ENCODE measurements at places on chromosomes 1 and 21. TPM values are rescaled to one million over a fixed set of nuclear protein-coding genes. Genes with fewer than 3 reads are reported as not detected.
A peak's percentile ranks its signal among the peaks of the same experiment; 100 is the strongest.

DNA sequence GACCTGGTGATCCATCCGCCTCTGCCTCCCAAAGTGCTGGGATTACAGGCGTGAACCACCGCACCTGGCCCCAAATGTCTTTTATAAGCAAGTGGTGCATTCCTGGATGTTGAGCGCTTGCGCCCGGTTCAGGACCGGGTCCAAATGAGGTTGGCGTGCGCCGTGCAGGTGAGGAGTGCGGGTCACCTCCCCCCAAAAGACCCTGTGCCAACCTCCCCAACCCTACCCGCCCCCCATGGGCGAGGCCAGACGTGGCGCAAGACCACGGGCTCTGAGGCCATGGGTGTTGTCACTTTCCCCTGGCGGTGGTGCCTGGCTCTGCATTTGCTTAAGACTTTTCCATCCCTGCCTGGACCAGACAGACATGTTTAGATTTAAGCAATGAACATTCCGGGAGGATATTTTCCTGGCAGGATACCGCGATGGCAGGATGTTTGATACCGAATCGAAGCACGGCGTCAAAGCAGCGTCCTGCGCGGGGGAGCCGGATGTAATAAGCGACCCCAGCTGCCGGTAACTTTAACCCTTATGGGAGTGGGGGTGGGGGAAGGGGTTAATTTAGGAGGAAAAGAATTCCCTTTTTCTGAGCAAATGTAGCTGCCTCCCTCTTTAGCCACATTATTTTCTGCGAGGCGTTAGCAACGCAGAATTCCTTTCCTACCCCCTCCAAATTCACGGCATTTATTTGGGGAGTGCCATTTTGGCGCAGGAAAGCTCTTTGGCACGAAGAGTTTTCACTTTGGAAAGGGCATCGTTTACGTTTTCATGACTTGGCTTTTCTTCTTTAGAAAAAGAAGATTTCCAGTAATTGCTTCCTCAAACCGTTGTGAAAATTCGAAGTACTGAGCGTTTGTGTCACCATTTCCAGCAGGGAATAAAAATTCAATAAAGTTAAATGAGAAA is 27.8 kb upstream of the RNF187 start:
- peaks cover 19% of the 10 kb centered on the region for H3K27me3 ChIP-seq
- no peak overlapping the region for H3K27ac ChIP-seq
- no peak for DNase-seq
- H3K36me3 ChIP-seq = no peaks in the 10 kb centered on the region
- peaks cover 31% of the 10 kb centered on the region for H3K4me1 ChIP-seq

GRCh38 chr1:184356891-184357290 is 29.9 kb upstream of the C1orf21 start:
- H3K4me3 ChIP-seq = no peak overlapping the region
- no peaks in the 10 kb centered on the region for H3K36me3 ChIP-seq
- no peaks in the 10 kb centered on the region for H3K27me3 ChIP-seq

DNA sequence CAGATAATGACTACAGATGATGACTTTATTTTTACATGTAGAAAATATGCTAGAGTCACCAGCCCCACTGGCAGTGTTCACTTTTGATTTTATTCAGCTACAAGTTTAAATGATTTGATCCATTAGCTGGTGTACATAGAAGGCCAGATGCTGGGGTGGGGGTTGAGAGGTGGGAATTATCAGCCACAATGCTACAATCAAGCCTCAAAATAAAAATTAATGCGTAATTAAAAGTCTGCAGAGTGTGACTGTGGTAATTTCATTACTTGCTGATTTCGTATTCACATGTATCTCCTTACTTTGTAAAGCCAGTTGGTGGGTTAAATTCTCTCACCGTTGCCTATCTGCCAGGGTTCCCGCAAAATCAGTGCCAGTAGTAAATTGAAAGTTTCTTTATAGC is 109.3 kb downstream of the GALNT2 start:
- no peaks in the 10 kb centered on the region for H3K36me3 ChIP-seq
- no peak overlapping the region for H3K27ac ChIP-seq
- H3K4me3 ChIP-seq = peak overlapping the region; percentile 64
- DNase-seq = no peak

DNA sequence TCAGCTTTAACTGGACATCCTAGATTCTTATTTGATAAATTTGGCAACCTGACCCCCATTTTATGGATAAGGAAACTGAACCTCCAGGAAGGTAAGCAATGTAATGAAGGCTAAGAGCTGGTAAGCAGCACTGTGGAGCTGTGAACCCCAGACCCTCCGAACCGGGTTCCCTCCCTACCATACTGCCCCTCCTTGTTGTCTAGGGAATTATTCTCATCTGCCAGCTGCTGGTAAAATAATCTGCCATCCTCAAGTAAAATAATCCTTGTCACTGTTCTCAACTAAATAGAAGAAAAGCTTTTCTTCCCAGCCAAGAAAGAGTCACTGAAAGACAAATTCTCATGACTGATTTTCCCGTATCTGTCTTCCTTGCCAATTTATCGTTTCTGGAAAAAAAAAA is 55.8 kb upstream of the PRDX6 start:
- no peak for DNase-seq
- no peak overlapping the region for H3K27ac ChIP-seq
- H3K27me3 ChIP-seq = no peaks in the 10 kb centered on the region
- peaks cover 4% of the 10 kb centered on the region for H3K4me1 ChIP-seq
- no peak overlapping the region for H3K4me3 ChIP-seq

- H3K4me3 ChIP-seq = no peak overlapping the region
- peaks cover 61% of the 10 kb centered on the region for H3K4me1 ChIP-seq
- H3K27ac ChIP-seq = peak overlapping the region; percentile 76
Measured at GRCh38 chr1:9278585-9279153, 14.0 kb upstream of the SPSB1 start.

The LGR6 gene
- total RNA-seq = 76.6 TPM

DNA sequence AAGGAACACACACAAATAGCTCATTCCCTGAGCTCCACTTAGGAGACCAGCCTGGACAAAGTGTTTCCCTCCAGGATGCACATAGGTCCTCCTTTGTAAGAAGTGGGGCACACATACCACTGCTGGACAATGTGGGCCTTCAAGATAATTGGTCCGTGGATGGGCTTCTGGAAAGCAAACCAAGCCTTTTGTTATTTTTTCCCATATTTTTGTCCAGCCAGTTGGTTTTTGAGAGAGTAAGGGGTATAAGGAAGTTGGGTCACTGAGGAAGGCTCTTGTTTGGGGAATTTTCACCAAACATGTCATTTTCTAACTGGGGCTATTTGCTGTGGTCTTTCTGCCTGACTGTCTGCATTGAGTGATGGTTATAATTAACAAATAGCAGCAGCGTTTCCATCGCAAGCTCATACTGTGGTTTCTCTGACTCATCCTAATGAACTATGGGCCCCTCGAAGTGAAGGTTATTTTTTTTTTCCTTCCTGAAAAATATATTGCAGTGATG is 306.3 kb upstream of the DUSP10 start:
- H3K4me1 ChIP-seq = peaks cover 6% of the 10 kb centered on the region
- H3K36me3 ChIP-seq = no peaks in the 10 kb centered on the region
- H3K27me3 ChIP-seq = no peaks in the 10 kb centered on the region
- H3K27ac ChIP-seq = no peak overlapping the region
- no peak for DNase-seq
- H3K4me3 ChIP-seq = no peak overlapping the region
